ENCODE measurements at places on chromosomes 12 and 14. TPM values are rescaled to one million over a fixed set of nuclear protein-coding genes. Genes with fewer than 3 reads are reported as not detected.

Gene ZC2HC1C
- total RNA-seq = 10.5 TPM

DNA sequence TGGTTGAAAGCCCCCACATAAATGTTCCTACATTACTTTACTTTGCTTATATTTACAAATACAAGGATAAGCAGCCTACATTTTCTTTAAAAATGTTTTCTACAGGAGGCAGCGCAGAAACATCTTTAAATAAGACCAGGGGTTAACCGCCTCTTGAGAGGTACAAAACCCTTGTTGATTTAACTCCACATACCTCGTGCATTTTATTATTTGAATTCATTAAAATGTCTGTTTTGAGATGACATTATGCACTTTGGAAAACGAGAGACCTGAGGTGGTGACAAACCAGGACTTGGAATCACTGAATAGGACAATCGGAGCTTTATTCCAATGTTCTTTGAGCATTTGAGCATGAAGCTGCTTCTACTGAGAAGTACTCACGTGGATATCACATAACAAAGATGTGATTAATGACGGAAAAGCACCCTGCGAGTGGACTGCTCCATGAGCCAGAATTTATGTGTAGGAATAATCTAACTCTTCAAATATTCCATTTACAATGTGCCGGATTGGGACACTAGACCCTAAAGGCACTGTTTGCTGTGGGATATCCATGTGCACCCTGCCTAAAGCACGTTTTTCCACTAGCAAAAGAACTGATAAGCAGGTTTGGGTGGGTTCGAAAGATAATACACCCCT, 746 bp upstream of the DUSP16 start:
- H3K36me3 ChIP-seq = no peaks in the 10 kb centered on the region
- no peaks in the 10 kb centered on the region for H3K4me1 ChIP-seq
- peak overlapping the region; percentile 83 for H3K4me3 ChIP-seq
- H3K27ac ChIP-seq = peak overlapping the region; percentile 100

GRCh38 chr12:27208414-27208750, 35.7 kb upstream of the STK38L start:
- H3K4me1 ChIP-seq = no peaks in the 10 kb centered on the region
- no peak overlapping the region for H3K4me3 ChIP-seq
- no peak for DNase-seq

DNA sequence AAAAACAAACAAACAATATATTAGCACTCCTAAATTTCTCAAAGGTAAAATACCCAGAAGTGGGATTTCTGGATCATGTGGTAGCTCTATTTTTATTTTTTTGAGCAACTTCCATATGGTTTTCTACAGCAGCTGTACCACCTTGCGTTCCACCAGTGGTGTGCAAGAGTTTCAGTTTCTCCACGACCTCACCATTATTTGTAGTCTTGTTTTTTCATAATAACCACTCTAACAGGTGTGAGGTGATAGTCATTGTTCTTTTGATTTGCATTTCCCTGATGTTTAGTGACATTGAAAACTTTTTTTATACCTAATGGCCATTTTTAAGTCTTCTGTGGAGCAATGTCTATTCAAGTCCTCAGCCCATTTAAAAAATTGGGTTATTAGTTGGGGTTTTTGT, 127.3 kb upstream of the SLC38A2 start:
- H3K27me3 ChIP-seq = no peaks in the 10 kb centered on the region
- no peaks in the 10 kb centered on the region for H3K36me3 ChIP-seq
- no peak overlapping the region for H3K4me3 ChIP-seq
- no peak for DNase-seq
- no peaks in the 10 kb centered on the region for H3K4me1 ChIP-seq

Data from right atrium auricular region (tissue), 2 donors.